Stimulated activated CD8-positive, alpha-beta memory T cell treated with anti-CD3 and anti-CD28 coated beads, Interleukin-4, amount 100 ng/mL, for 48 hours (primary cell): ENCODE measurements at places on chromosomes 12 and 14.

- DNase-seq, result no peak
Measured at GRCh38 chr14:98682726-98683125, 589.3 kb downstream of the BCL11B start.

GRCh38 chr12:30164382-30165318 lies 380.9 kb upstream of the TMTC1 start:
- no peak for DNase-seq

DNA sequence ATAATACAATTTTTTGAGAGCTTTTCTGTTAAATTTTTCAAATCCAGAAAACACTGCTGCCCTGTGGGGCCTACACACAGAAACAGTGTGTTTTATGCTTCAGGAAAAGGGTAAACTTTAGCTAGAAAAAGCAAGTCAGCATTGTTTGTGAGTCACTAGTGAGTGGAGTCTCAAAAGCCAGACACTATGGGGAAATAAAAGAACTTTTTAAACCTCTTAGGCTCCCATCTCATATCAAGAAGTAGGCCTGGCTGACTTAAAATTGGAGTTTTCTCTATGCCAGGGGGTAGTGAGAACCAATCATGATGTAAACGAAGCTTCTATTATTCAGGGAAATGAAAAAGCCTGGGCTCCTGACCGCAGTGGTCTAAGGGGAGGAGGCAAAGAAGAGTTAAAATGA lies 12.6 kb downstream of the GPR65 start:
- no peak for DNase-seq

GRCh38 chr12:75606151-75606550 lies 94.7 kb upstream of the KRR1 start:
- DNase-seq, result no peak

DNA sequence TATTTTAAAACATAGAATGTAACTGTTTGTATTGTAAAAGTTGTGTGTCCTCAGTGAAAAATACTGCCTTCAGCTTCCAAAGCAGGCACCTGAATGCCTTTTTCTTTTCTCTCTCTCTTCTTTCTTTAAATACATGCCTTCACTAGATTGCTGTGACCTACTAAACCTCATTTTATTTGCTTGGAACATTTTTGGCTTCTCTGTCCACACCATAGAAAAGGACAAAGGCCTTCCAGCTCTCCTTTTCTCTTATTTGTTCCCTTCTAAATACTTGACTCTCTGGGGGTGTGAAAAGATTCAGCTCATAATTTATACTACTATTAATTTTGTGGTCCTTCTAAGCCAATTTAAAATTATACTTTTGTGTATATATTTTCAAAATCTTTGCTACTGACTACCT lies 38.4 kb downstream of the PPM1A start:
- no peak for DNase-seq

DNA sequence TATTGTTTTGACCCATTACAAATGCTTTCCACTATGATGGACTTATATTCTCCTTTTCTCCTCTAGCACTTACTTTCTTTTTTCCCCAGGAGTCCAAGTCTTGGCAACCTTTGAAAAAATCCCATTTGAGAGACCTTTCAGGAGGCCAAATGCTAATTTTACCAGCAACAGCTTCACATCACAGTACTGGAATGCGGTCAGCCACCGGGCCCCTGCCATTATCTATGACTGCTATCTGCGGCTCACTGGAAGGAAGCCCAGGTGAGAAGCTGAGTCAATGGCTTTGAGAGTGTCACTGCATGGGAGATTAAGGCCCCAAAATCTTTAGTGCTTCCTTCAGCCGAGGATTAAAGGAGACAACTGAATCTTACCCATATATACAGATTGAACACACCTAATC lies 64.2 kb downstream of the ERGIC2 start:
- DNase-seq, result no peak
